Activated T-helper 1 cell treated with anti-CD3 and anti-CD28 coated beads, Interleukin-12 subunit alpha, Interleukin-12 subunit beta, Interleukin-2, Interleukin-4 antibody, amounts not matched to agents 30 ng/mL and 10 ng/mL and 1 ng/mL, durations not matched to agents 14 hours and 24 hours and 36 hours (primary cell): ENCODE measurements at places on chromosomes 12 and 14.

DNA sequence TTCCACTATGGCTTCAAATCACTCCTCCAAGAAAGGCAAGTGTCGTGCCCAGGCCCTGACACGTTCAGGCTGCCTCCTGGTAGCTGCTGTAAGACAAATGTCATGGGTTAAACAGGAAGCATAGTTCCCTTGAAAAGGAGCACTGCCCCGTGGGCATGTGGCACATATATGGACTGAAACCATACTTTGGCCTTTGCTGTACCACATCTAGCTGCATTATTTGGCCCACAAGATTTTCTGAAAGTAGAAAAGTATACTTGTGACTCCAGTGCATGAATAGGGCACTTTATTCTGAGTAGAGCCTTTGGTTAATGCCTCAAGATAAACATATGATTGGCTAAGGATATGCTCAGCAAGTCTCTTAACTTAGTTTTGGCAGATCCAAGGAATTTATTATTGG lies 218.7 kb upstream of the EGLN3 start:
- H3K4me3 ChIP-seq = no peak overlapping the region
- no peak overlapping the region for H3K27ac ChIP-seq
- H3K4me1 ChIP-seq = peaks cover 10% of the 10 kb centered on the region

DNA sequence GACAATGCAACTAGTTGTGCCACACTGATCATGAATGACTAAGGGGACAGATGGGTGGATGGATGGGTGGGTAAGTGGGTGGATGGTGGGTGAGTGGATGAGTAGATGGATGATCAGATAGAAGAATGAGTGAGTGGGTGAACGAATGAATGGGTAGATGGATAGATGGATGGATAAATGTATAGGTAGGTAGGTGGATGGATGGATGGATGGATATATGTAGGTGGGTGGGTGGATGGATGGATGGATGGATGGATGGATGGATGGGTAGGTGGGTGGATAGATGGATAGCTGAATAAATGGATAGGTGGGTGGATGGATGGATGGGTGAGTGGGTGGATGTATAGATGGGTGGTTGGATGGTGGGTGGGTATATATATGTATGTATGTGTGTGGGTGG lies 348.8 kb upstream of the FKBP4 start:
- no peaks in the 10 kb centered on the region for H3K4me1 ChIP-seq
- no peak overlapping the region for H3K27ac ChIP-seq
- no peak overlapping the region for H3K4me3 ChIP-seq
- DNase-seq = no peak
- H3K36me3 ChIP-seq = no peaks in the 10 kb centered on the region

GRCh38 chr12:25817166-25817565 lies 141.3 kb upstream of the RASSF8 start:
- H3K36me3 ChIP-seq = no peaks in the 10 kb centered on the region
- no peak overlapping the region for H3K4me3 ChIP-seq
- DNase-seq = no peak
- H3K4me1 ChIP-seq = peaks cover 7% of the 10 kb centered on the region
- peaks cover 2% of the 10 kb centered on the region for H3K27me3 ChIP-seq
- no peak overlapping the region for H3K27ac ChIP-seq

DNA sequence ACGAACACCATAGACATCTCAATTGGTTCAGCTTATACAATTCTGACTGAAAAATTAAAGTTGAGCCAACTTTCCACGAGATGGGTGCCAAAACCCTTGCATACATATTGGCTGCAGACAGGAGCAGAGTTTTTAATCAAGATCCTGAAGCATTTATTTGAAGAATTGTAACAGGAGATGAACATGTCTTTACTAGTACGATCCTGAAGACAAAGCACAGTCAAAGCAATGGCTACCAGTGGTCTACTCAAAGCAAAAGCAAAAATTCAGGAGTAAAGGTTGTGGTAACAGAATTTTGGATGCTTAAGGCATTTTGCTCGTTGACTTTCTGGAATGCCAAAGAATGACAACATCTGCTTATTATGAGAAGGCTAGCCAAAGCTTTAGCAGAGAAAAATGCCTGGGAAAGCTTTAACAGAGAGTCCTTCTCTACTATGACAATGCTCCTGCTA lies 20.7 kb downstream of the ZDHHC17 start:
- no peak overlapping the region for H3K27ac ChIP-seq
- no peak overlapping the region for H3K4me3 ChIP-seq
- DNase-seq = no peak
- peaks cover 4% of the 10 kb centered on the region for H3K4me1 ChIP-seq
- H3K27me3 ChIP-seq = no peaks in the 10 kb centered on the region

DNA sequence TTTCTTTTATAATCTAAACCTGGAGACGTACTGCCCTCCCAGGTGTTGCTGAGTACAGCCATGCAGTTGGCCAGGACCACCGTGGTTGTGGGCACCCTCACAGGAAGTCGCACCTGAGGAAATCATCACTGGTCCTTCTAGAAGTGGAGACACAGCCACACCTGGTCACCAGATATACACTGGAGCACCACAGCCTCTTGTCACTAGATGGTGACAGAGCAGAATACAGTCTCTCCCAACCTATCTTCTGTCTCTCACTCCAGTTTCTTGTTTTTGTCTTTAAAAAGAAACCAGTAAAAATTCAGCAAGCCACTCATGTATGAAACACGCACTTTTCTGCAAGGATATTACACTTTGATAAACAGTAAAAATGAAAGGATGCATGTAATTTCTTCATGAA lies 43.1 kb upstream of the GPHB5 start:
- no peak overlapping the region for H3K27ac ChIP-seq
- peaks cover 9% of the 10 kb centered on the region for H3K27me3 ChIP-seq
- no peaks in the 10 kb centered on the region for H3K36me3 ChIP-seq
